ENCODE measurements at places on chromosomes 12 and 14. TPM values are rescaled to one million over a fixed set of nuclear protein-coding genes. Genes with fewer than 3 reads are reported as not detected.

DNA sequence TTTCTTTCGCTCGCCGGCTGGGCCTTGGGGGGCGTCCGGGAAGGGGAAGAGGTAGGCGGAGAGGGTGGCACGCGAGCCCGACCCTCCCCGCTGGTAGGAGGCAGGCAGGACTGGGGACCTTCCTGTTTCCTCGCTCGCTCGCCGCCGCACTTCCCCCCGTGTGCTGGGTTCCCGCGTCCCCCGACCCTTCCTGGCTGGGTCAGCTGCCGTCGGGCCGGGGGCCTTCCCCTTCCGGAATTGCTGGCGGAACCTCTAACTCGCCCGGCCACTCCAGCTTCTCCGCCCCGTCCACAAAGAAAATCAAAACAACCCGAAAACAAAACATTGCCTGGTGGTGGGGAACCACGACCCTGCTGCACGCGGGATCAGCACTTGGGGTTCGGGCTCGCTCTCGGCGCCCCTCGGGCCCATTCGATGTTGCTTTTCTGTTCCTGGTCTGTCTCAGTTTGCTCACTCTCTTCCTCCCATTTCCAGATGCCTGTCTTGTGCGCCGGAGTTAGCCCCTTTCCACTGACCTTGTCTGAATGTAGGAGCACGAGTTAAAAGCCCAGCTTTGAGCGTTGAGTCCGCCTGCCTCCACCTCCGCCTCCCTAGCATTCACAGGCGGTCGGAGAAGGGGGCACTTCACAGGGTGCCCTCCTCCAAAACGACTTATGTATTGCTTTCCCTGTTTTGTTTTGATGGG lies 581 bp downstream of the PAPOLA start:
- DNase-seq = peak; percentile 57

BATF gene
- total RNA-seq = 0.49 TPM

GRCh38 chr12:120978296-120979219 lies at the start of gene HNF1A:
Gene HNF1A, plus strand, starts transcription at chr12:120978543. Its CDS starts 226 bp downstream, at chr12:120978769.
- DNase-seq = no peak

GRCh38 chr14:87992346-87992717 lies 650 bp downstream of the GALC start:
- DNase-seq = no peak

DNA sequence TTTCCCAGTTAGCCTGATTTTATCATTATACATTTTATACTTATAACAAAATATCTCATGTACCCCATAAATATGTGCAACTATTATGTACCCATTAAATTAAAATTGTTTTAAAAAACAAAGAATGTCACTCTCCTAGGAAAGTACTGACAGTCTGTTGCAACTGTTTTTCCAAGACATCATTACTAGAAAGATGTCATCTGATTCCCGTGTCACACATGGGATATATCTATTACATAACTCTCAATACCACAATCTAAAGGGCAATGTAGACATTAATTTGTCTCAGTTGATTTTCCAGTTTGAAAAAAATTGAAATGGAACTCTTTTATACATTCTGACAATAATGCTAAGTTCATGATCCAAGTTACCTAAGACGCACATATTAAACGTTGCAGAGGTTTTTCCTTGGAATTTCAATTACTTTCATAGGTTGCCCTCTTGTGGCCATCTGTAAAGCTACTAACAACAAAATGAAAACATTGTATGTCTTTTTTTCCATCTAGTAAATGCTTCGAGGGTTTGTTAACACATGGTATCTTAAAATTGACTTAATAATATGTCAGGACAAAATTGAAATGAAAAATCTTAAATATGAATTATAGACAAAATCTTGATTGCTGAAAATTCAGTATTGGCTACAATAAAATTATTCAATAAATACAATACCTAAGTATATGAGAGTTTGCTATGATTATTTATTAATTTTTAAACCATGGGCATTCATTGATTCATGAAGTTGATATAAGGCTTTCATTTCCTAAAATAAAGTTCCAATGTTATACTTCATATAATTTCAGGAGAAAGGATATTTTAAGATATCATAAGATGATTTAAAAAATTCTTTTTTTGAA lies 131.6 kb downstream of the PPFIA2 start:
- DNase-seq = peak; percentile 11

DNA sequence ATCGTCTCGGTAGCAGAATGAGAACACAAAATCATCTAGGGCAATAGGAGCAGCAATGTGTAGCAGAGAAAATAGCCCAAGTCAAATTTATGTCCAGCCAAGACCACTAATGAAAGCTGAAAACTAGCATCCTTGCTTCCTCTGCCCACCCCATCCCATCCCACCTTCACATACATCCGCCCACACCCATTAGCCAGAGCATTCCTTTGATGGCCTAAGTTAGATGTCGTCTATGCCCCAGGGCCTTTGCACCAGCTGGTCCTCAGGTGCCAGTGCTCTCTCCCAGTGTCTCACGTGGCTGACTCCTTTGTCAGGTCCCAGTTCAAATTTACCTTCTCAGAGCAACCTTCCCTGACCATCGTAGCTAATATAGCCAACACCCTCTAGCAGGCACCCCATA lies 17.8 kb upstream of the PPP2R5C start:
- no peak for DNase-seq

- no peak for DNase-seq
These were observed 53.1 kb downstream of the PPP1R36 start for GRCh38 chr14:64602826-64603225.

GRCh38 chr14:44297437-44297836 lies 209.6 kb downstream of the FSCB start:
- DNase-seq = no peak

GRCh38 chr14:60662982-60663381 lies 13.7 kb upstream of the SIX1 start:
- DNase-seq = no peak

DNA sequence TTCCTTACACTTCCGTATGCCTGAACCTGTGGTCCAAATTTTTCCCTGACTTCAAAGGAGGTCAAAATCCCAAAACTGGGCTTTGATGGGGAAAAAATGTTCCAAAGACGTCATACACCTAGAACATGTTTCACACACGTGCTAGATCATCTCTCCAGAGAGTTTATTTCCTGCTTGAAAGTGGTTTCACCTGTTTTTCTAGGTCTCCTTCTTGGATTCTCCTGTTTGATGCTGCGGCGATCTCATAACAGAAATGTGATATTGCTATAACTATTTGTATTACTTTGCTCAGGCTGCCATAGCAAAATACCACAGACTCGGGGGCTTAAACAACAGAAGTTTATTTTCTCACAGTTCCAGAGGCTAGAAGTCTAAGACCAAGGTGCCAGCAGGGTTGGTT lies 19.7 kb upstream of the TMCC3 start:
- DNase-seq = no peak

- DNase-seq = no peak
These were observed 452.2 kb downstream of the BCL11B start for GRCh38 chr14:98819867-98820206.

CYP27B1 gene
- 2.6 TPM for total RNA-seq

ZNF219 gene
- 9.3 TPM for total RNA-seq

FOXN4 gene
- total RNA-seq = not detected

GRCh38 chr12:121560392-121561008 lies 20.3 kb downstream of the KDM2B start:
- DNase-seq = no peak

DNA sequence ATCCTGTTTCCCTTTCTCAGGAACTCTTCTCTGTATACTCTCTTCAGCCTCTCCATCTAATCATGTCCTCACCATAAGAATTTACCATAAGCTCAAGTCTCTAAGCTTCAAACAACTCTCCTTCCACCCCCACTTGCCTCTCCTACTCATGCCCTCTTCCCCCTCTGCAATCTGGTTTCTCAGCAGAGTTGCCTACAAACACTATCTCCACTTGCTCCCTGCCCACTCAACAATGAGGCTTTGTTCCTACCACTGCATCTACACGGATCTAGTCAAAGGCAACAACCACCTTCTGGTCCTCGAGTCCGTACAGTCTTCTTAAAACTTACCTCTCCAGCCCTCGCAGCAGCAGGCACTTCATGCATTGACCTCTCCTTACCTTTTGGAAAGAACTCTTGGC lies 17.2 kb upstream of the FBLN5 start:
- DNase-seq = no peak

DNA sequence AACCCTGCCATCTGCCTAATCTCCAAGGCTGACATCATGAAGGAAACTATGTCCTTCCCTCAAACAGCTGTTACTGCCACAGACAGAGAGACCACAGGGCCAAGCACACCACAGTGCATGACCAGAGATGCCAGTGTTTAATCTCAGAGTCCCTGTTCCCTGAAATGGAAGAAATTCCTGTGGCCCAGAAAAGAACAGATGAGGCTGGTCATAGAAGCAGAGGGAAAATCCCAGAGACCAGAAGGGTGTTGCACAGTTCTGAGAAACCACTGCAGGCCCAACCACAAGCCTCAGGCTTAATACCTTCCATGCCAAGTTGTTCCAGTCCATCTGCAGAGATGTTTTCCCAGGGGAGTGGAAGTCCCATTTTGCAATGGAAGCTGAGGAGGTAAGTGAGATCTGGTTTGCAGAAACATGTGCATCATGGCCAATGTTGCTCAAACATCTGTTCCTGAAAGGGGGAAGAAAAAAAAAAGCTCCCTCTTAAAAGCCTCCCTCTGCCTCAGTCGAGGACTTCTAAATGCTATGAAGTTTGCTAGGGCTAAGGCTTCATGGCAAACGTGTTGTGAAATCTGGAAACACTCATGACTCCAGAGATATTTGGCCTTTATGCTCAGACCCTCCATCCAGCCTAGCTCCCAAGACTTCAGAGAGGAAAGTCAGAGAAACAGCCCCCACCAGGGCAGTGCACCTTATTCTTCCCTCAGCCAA lies 98.6 kb downstream of the SCARB1 start:
- no peak for DNase-seq

DNA sequence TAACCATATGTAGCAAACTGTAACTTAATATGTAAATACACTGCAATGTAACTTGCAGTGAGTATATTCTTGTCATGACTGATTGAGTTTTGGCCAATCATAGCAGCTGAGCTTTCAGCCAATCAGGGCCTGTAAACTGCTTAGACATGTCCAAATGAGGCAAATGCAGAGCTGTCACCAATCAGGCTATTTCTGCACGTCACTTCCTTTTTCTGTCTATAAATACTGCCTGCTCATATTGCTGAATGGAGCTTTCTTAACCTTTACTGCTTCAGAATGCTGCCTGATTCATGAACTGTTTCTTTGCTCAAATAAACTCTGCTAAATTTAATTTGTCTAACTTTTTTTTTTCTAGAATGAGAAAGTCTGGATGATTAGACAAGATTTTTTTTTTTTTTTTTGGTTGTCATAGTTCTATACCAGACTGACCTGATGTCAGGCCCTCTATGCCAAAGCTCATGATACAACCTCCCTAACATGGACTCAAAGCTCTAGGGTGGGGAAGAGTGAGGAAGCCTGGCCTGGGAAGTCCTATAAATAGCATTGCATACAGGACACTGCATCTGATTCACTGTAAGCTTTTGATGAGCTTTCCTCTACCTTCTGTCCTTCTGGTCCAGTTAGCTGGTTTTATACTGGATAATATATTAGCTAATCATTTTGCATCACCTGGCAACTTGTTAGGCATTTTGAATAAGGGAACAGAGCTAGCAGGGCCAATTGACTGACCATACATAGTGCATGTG lies 12.0 kb downstream of the MGP start:
- no peak for DNase-seq

ARHGAP5 gene
- total RNA-seq = 21.5 TPM

DNA sequence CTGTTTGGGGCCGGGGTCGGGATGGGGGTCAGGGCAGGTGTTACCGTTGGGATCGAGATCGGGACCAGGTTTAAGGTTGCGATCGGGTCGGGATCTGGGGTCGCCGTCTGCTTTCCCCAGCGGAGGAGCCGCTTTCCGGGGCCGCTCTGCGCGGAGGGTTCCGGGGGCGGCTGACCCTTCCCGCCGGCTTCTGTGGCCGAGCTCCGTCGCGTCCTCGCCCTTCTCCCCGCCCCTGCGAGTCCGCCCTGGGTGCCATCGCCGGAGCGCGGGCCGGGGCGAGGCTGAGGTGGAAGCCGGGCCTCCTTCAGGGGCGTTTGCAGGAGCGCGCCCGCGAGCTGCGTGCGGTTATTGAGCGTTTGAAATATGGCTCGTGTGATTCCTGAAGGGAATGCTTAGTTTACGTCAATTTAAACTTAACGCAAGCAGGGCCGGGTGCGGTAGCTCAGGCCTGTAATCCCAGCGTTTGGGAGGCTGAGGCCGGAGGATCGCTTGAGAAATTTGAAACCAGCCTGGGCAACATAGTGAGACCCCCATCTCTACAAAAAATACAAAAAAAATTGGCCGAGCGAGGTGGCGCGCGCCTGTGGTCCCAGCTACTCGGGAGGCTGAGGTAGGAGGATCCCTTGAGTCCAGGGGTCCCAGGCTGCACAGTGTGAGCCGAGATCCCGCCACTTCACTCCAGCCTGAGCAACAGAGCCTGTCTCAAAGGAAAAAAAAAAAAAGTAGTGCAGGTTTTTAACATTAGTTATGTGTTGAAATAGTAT lies 620 bp downstream of the PGAM5 start:
- peak; percentile 37 for DNase-seq

- no peak for DNase-seq
These were observed 313.3 kb downstream of the DUSP6 start for GRCh38 chr12:89038831-89039512.

- no peak for DNase-seq
These were observed 263.8 kb downstream of the APAF1 start for GRCh38 chr12:98908866-98909265.

DCN gene
- total RNA-seq = 2.3 TPM

- no peak for DNase-seq
These were observed 34.4 kb upstream of the MGAT4C start for GRCh38 chr12:86290615-86291014.

- no peak for DNase-seq
These were observed 165.8 kb downstream of the CALM1 start for GRCh38 chr14:90562652-90563051.

KRT6C gene
- not detected for total RNA-seq

GLI1 gene
- 3.7 TPM for total RNA-seq

DNA sequence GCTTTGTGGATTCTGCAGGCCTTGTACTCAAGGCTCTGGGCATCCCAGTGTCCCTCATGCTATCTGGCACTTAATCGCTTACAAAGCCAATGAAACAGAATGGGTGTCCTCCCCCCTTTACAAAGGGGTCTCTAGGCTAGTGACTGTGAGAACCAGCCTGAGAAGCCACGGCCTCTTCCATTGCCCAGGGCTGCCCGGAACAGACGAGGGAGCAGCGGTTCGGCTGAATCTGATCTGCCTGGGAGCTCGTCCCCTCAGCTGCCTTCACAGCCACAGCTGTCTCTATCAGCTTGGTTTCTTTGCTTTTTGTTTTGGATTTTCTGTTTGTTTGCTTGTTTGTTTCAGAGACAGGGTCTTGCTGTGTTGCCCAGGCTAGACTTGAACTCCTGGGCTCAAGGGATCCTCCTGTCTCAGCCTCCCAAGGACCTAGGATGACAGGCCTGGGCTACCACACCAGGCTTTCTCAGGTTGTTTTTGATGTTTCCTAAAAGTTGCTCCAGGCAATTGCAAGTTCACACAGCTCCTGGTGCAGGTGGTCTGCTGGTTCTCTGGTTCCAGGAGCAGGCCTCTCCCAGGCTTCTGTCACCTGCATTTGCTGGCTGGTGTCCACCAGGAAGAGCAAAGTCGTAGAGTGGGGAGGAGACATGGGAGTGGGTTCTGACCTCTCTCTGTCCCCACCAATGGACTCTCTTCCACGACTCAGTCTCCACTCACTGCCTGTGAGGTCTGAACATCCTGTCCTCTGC lies 10.9 kb upstream of the RIN3 start:
- DNase-seq = no peak
